ENCODE measurements at places on chromosomes 12 and 14. TPM values are rescaled to one million over a fixed set of nuclear protein-coding genes. Genes with fewer than 3 reads are reported as not detected.
A peak's percentile ranks its signal among the peaks of the same experiment; 100 is the strongest.

GRCh38 chr12:102437511-102437910 lies 42.9 kb downstream of the IGF1 start:
- no peak for DNase-seq

GRCh38 chr14:31968956-31969698 lies 108.0 kb upstream of the ARHGAP5 start:
- no peak for DNase-seq

DNA sequence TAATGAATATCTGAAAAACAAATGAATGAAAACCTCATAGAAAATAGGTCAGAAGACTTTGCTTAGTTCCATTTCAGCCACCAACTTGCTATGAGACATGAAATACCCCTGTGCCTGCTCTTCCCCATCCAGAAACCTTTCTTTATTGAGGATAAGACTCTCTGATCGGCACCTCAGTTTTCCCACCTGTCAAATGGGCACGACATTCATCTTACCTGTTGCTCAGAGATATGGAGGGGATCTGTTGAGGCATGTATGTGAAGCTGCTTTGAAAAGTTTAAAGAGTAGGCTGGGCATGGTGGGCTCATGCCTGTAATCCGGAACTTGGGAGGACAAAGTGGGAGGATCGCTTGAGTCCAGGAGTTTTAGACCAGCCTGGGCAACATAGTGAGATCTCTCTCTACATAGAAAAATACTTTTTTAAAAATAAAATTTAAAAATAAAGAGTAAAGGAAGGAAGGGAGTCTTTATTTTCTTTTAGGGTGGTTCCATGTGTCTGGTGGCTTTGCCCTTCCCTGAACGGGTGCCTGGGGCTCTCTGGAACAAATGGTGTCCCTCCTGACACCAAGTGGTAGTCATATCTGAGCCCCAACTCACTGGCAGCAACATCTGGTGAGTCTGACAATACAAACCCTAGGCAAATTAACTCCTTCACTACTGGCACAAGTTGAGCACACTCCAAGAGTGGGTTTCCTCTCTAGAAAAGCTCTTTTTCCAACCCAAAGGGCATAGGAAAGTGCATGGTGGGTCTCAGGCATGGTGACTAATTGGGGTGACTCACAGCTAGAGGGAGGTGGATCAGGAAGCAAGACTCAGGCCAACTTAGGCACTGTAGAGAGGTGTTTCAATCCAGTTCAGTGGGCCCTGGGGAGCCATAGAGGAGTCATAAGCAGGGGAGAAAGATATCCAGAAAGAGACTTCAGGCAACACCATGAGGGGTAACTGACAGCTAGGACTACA lies 42.1 kb downstream of the MAP1LC3B2 start:
- DNase-seq: no peak

- no peak for DNase-seq
These were observed 154.4 kb upstream of the HIF1A start for GRCh38 chr14:61540931-61541330.

DNA sequence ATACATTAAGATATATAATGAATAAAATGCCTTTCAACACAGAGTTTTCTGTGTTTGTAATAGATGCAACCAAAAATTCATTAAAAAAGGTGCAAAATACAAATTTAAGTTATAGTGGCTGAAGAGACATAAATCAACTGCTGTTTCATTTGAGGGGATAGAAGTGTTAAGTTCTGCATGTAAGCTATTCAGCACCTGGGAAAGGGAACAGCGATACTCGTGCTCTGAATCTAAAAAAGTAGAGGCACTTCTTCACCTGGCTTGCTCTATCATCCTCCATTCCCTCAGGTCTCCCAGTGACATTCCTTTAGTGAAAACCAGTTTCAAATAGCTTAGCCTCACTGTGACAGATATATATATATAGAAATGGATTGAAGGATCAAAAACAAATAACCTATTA lies 222.6 kb downstream of the ACSS3 start:
- no peak for DNase-seq

- no peak for DNase-seq
These were observed 44.6 kb upstream of the EVL start for GRCh38 chr14:100020629-100021028.

- DNase-seq: no peak
These were observed 48.5 kb downstream of the SAV1 start for GRCh38 chr14:50619569-50620141.

GRCh38 chr14:71452987-71453386 lies 479.2 kb upstream of the RGS6 start:
- no peak for DNase-seq

DNA sequence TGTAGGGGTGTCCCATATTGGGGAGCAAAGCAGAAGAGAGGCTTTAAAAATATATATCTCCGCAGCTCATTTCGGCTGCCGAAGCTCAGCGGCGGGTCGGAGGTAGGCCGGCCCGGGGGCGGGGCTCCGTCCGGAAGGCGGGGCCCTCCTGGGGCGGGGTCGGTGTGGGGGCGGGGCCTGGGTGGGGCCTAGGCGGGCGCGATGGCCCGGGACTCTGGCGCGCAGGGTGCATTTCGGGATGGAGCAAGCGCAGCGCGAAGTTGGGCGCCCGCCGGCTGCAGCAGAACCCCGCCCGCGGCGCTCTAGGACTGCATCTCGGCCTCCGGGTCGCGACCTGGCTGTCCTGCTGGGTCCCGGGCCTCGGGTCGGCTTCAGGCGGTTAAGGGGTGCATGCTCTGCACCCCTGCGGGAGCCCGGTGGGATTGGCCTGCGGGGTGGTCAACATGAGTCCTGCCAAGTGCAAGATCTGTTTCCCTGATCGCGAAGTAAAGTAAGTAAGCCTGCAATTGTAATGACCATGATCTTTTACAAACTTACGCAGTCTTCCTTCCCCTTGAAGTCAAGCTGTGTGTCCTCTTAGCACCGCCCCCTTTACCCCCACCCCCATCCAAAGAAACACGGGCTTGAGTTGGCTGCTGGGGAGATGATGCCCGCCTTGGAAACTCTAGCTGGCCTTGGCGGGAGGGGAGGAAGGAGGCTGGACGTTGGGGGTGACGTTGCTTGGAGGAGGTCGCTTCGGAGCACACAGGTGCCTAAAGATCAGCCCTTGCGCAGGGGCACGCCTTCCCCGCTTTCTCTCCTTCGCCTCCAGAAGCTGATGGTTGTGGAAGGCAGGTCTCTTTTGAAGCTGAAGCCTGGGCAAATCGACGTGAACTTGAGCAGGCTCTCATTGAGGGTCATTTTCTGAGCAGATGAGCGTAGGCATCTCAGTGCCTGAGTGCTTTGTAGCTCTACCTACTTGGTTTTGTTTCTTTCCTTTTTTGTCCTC lies 38.4 kb downstream of the ACACB start:
- peak; percentile 78 for DNase-seq

GRCh38 chr14:98904677-98905076 lies 367.3 kb downstream of the BCL11B start:
- no peak for DNase-seq

GRCh38 chr14:81371802-81372201 lies 28.3 kb downstream of the STON2 start:
- DNase-seq: no peak

DNA sequence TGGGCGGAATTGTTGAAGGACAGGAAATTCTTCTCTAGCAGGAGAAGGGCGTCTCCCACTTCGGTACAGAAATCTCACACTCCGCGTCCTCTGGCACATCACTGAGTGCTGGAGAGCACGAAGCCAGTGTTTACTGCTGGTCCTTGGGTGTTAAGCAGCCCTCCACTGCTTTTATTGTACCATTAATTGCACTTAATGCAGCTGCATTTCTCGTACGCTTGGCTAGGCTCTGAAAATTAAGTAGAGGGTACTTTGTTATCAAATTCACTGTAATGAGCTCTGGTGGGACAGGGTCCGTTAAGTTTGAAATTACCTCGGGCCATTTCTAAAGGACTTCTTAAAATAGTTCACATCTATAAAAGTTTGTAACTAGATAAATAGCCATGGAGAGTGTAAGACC lies 411.2 kb downstream of the NPAS3 start:
- no peak for DNase-seq

GRCh38 chr12:64671681-64672080 lies 61.4 kb downstream of the RASSF3 start:
- DNase-seq: no peak

DNA sequence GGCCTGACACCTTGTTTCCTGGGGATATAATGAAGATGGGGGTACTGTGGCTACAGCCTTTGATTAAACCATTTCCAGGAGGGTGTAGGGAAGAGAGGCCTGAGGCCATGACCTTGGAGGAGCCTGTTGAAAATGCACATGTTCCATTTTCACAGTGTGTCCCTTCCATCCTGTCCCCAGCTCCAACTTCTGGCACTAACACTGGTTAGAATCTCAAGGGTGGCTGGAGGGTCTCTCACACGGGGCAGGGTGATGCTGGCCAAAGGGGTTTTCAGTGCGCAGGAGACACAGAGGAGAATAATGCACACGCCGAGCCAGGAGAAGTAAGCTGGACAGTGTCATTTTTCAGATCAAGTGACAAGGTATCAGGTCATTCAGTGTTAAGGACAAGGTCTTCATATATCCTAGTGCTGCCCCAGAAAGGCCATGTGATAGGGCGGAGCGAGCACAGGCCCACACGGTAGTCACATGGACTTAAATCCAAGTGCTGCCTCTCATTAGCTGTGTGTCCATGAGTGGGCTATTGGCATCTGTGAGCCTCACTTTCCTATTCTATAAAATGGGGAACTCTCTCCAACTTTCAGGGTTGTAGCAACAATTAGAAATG lies 36.4 kb upstream of the TUNAR start:
- DNase-seq: peak; percentile 13

DNA sequence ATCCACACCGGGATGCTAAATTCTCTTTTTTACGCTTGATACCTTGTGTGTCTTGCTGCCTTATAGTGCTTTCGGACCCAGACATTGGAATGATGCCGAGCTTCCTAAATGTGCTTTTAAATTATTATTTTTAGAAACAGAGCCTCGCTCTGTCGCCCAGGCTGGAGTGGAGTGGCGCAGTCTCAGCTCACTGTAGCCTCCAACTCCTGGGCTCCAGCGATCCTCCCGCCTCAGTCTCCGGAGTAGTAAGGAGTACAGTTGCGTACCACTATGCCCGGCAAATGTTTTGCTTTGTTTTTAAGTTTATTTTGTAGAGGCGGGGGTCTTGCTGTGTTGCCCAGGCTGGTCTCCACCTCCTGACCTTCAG lies 489 bp upstream of the EML5 start:
- DNase-seq: no peak

The EPYC gene
- not detected for total RNA-seq

The IL26 gene
- total RNA-seq: not detected

The EMP1 gene
- total RNA-seq: 208 TPM

The TSPAN31 gene
- 59.6 TPM for total RNA-seq

The ALDH2 gene
- total RNA-seq: 158 TPM

Data from right atrium auricular region (tissue), 2 donors.